Esophagus (tissue), 2 donors: ENCODE measurements at places on chromosomes 5 and 9. TPM values are rescaled to one million over a fixed set of nuclear protein-coding genes. Genes with fewer than 3 reads are reported as not detected.

C5orf15 gene
- polyA plus RNA-seq: 8.3 TPM

FGD3 gene
- 2.3 TPM for polyA plus RNA-seq

C5orf63 gene
- 4.1 TPM for polyA plus RNA-seq

SLC27A6 gene
- polyA plus RNA-seq: 3.9 TPM

CDK5RAP2 gene
- polyA plus RNA-seq: 20.4 TPM

SPINK7 gene
- 2,280 TPM for polyA plus RNA-seq

IL9 gene
- polyA plus RNA-seq: not detected

LCN2 gene
- polyA plus RNA-seq: 2,097 TPM

LVRN gene
- 0.32 TPM for polyA plus RNA-seq

TMEM252 gene
- 0.06 TPM for polyA plus RNA-seq

TNFSF8 gene
- 0.18 TPM for polyA plus RNA-seq

FOXD4L5 gene
- not detected for polyA plus RNA-seq

PRSS3 gene
- 165 TPM for polyA plus RNA-seq

TMC1 gene
- 6.1 TPM for polyA plus RNA-seq

POU5F2 gene
- polyA plus RNA-seq: 0.01 TPM

RASEF gene
- 4.3 TPM for polyA plus RNA-seq

PRR7 gene
- 2.0 TPM for polyA plus RNA-seq

DBH gene
- polyA plus RNA-seq: 0.01 TPM

TMEM174 gene
- not detected for polyA plus RNA-seq

CTSL gene
- 27.3 TPM for polyA plus RNA-seq

RNF183 gene
- 3.6 TPM for polyA plus RNA-seq

MSX2 gene
- polyA plus RNA-seq: 0.55 TPM

PLPP7 gene
- 0.47 TPM for polyA plus RNA-seq

LHFPL2 gene
- polyA plus RNA-seq: 1.4 TPM

SLC36A3 gene
- polyA plus RNA-seq: not detected

EFNA5 gene
- 4.9 TPM for polyA plus RNA-seq

OTULINL gene
- 1.4 TPM for polyA plus RNA-seq

EQTN gene
- polyA plus RNA-seq: not detected

ARID3C gene
- not detected for polyA plus RNA-seq

HRCT1 gene
- 0.94 TPM for polyA plus RNA-seq

LRRC19 gene
- polyA plus RNA-seq: not detected

INSYN2B gene
- not detected for polyA plus RNA-seq

PCA3 gene
- 0.06 TPM for polyA plus RNA-seq

SPAAR gene
- 0.29 TPM for polyA plus RNA-seq

ARL14EPL gene
- polyA plus RNA-seq: 0.05 TPM

CARD6 gene
- polyA plus RNA-seq: 7.9 TPM

CTNND2 gene
- not detected for polyA plus RNA-seq

GPR107 gene
- 8.6 TPM for polyA plus RNA-seq

ADAMTS13 gene
- polyA plus RNA-seq: 4.3 TPM

ENHO gene
- polyA plus RNA-seq: 0.31 TPM
